ENCODE measurements at places on chromosomes 7 and 10.

DNA sequence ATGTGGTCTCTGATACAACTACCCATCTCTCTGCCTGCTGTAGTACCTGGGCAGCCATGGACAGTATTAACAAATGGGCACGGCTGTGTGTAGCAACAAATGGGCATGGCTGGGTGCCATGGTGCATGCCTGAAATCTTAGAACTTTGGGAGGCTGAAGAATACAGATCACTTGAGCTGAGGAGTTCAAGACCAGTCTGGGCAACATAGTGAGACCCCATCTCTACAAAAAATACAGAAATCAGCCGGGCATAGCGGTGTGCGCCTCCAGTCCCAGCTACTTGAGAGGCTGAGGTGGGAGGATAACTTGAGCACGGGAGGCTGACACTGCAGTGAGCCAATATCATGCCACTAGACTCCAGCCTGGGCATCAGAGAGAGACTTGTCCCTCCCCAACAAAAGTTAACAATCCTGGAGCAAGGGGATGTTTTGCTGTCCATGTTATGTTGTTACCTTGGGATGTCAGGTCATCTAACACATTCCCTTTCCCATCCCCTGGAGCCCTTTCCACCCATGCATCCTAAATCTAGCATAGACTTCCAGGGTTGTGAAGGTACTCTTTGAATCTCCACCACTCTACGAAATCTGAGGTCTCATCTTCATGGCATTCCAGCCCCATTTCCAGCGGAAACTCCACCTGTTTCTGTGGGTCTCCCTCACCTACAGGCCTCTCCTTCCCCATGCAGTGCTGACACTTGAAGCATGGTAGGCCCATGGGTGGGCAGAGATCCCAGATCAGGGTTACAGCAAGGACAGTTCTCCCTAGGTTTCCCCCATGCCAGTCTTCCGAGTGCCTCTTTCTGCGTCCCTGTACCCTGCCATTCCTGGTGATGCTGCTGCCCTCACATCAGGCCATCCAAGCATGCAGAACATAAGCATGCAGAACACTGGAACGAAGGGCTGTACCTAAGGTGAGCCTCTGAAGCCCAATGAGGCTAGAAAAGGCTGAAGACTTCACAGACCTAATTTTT, 13.1 kb downstream of the FXYD4 start:
- DNase-seq = peak; percentile 31

- DNase-seq = no peak
Measured at GRCh38 chr10:111392159-111392558, 315.3 kb downstream of the ADRA2A start.

DNA sequence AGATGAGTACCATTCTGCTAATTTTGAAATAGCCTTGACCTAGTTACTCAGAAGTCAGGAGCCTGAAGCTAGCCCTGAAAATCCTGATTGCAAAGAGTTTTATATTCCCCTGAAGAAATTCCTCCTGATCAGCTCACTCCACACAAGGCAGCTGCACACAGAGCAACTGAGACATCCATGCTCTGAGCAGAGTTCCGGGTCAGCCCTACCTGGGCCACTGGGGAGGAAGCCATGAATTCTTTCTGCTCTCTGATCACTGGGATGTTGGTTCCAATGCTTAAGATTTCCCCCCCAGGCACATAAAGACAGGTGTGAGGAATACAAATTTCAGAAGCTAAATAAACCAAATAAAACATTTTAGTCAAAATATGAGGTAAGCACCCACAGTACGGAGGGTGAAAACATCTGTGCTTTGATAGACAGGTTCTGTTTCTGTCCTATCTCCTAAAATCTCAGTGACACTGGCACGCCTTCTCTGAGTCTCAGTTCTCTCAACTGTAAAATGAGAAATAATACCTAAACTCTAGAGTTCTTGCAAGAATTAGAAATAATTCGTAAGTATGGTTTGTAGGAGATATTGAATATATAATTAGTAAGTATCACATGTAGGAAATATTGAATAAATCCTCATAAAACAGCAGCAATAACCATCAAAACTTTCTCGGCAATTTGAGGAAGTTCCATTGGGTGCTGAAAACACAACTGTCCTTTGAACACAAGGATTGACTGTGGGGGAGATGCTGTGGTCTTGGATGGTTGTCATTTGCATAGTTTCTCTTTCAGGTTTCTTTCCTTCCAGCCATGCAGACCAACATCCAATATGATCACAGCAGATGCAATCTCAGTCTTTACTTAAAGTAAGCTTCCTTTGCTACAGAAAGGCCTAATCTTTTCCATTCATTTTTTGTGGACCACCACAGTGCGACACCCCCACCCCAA, 133.0 kb upstream of the TNS3 start:
- no peak for DNase-seq

- no peak for DNase-seq
Measured at GRCh38 chr7:155995183-155995612, 182.9 kb upstream of the SHH start.

DNA sequence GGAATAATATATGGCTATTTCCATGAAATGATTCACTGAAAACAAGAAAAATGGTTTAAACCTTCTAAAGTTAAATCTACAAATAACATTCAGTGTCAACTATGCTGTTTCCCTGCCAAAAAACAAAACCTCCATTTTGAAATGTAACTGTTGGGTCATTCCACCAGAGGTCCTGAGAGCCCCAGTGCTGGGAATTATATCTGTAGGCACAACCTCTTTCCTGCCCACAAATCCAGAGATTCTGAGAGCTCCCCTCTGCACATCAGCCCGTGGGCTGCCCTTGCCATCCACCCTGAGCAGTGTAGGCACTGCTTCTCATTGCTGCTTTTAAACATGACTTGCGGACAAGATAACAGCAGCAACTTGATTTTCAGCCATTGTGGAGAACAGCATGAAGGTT, 198.6 kb downstream of the TMEM178B start:
- no peak for DNase-seq

- no peak for DNase-seq
Measured at GRCh38 chr10:14653271-14654161, 121.2 kb downstream of the FAM107B start.

DNA sequence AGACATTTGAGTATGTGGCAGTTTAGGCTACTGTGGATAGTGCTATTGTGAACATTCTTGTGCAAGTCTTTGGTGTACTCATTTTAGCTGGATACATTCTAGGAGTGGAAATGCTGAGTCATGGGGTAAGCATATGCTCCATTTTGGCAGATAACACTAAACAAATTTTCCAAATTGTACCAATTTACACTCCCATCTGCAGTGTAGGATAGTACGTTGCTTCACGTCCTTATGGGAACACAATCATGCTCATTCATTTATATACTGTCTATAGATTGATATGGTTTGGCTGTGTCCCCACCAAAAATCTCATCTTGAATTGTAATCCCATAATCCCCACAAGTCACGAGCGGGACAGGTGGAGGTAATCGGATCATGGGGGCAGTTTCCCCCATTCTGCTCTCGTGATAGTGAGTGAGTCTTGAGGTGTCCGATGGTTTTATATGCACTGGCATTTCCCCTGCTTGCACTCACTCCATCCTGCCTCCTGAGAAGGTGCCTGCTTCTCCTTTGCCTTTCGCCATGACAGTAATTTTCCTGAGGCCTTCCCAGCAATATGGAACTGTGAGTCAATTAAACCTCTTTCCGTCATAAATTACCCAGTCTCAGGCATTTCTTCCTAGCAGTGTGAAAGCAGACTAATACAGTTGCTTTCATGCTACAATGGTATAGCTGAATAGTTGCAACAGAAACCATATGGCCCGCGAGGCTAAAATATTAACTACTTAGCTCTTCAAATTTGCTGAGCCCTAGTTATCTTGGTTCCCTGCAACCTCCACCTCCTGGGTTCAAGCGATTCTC, 25.6 kb downstream of the RNF216 start:
- DNase-seq = no peak

Data from dorsolateral prefrontal cortex (tissue), 122 donors.